Fibroblast of mammary gland (primary cell): ENCODE measurements at places on chromosomes 13 and 19.
A peak's percentile ranks its signal among the peaks of the same experiment; 100 is the strongest.

- DNase-seq, result no peak
Observed at GRCh38 chr13:21124852-21125251, 51.5 kb downstream of the SKA3 start.

- DNase-seq, result peak; percentile 86
Observed at GRCh38 chr13:101398920-101399319, 17.4 kb downstream of the NALCN start.

- peak; percentile 99 for DNase-seq
Observed at GRCh38 chr19:2944775-2945574, at the start of gene ZNF77. Gene ZNF77, minus strand, starts transcription at chr19:2944971. Its CDS starts 131 bp downstream, at chr19:2944840.

GRCh38 chr13:84479656-84480055 lies 597.4 kb upstream of the SLITRK1 start:
- peak; percentile 18 for DNase-seq

DNA sequence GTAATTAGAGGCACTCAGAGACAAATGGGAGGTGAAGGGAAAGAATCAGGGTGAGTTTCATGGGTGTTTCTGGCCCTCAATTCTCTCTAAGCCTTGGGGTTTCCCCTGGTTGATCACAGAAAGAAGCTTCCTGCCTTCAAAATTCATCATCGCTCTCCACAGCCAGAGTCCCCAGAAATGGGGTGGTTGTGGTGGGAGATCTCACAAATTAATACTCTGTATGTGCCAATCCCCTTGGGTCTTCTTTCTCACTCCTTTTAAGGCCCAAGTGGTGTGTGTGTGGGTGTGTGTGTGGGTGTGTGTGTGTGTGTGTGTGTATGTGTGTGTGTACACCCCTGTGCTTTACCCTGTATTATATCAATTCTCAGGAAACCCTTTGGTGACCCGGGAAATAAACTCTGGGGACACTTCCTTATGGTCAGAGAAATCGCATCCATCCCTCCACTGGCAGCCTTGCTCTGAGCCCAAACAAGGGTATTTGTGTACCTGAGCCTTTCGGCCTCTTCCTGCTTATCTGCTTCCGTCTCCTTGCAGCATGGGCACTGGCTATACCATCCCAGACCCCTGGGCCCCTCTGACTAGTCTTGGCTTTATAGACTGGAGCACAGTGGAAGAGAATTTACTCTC lies 2.8 kb upstream of the FCGBP start:
- DNase-seq, result no peak

DNA sequence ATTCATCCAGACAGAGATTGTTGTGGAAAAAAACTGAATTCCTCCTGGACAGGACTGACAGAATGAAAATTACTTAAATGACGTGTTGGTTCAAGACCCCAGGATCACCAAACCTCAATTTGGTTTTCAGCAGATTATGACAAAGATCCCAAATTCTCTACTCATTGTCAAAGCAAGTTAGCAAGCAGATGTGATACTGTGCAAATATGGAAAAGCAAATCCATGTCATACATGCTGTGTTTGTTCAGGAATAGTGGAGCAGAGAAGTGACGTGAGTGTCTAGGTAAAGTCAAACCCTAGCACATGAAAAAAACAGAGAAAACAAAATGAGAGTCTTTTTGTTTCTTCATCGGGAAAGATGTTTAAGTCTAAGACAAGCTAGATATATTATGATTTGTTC lies 169.2 kb upstream of the NBEA start:
- DNase-seq, result no peak

- peak; percentile 62 for DNase-seq
Observed at GRCh38 chr13:23851106-23851505, 38.1 kb downstream of the MIPEP start.

DNA sequence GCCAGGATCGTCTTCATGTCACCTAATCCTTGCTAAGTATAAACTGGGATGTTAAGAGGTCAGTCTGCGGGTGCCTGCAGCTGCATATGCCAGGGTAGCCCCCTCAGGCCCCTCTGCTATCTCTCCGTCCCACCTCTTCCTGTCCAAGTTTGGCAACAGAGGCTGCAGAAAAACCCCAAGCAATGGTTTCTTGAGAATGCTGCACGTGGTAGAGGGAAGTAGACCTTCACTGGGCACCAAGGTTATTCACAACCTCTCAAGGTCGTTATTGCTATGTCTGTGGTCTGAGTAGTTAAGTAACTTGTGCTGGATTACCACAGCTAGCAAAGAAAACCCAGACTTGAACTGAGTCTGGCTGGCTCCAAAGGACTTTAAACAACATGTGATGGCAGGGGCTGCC lies 77.9 kb upstream of the XPO4 start:
- no peak for DNase-seq

DNA sequence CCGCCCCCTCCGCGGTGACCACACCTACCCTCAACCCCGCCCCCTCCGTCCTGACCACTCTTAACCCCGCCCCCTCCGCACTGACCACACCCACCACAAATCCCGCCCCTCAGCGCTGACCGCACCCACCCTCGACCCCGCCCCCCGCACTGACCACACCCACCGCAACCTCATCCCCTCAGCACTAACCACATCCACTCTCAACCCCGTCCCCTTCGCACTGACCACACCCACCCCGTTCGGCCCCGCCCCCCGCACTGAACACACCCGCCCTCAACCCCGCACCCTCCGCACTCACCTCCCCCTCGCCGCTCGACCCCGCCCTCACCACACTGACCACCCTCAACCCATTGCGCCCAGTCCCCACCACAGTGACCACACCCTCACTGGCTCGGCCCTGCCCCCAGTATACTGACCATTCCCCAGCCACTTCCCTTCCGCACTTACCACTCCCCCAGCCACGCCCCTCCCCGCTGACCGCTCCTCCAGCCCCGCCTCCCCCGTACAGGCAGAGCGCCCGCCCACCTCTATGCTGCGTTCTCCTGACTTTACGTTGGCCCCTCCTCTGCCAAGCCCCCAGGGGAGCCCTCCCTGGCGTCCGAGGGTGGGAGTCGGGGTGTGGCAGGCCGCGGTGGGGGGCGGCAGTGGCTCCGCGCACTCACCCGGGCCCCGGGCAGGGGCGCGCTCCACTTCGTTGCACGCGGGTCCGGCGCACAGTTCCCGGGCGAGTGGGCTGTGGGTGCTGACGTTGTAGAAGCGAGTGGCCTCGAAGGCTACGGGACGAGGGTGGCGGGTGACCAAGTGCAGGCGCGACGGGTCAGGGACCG lies 8.4 kb downstream of the F2RL3 start:
- DNase-seq, result peak; percentile 92

- DNase-seq, result no peak
Observed at GRCh38 chr13:46526100-46526735, 26.8 kb upstream of the LRCH1 start.

- DNase-seq, result no peak
Observed at GRCh38 chr13:112144616-112145550, 77.9 kb downstream of the SOX1 start.

- DNase-seq, result peak; percentile 88
Observed at GRCh38 chr13:44719857-44720671, 143.9 kb upstream of the TSC22D1 start.

DNA sequence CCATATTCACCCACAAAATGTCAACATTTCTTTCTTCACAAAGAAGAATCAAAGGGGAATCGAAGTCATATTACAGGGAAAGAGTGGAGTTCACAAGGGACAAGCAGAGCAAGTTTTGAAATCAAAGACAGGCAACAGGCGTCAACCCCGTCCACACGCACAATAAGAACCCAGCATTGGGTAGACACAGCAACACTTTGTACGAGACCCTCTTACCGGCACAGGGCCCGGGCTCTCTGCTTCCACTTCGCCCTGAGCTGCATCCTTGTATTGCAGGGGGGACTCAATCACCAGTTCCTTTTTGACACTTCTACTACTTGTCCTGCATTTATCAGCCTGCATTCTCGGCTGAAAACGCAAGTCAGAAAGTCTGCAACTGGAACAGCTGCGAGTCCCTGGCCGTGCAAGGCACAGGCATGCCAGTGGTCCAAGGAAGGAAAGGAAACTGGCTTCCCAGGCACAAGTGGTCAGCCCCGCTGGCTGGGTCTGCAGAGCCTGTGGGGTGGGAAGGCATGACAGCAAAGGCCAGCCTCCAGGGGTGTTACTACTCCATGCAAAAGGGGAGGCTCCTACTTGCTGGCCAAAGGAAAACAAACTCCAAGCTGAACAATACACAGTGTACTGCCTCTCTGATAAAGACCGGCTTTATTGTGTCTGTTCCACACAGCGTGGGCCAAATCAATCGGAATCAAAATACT lies at the start of gene DOCK9:
Gene DOCK9, minus strand, starts transcription at position 497 of the 698 bp plus-strand sequence. Its CDS starts 155 bp downstream, at position 342.
- DNase-seq, result peak; percentile 66

GRCh38 chr13:59360108-59360507 lies 803.6 kb downstream of the DIAPH3 start:
- no peak for DNase-seq

DNA sequence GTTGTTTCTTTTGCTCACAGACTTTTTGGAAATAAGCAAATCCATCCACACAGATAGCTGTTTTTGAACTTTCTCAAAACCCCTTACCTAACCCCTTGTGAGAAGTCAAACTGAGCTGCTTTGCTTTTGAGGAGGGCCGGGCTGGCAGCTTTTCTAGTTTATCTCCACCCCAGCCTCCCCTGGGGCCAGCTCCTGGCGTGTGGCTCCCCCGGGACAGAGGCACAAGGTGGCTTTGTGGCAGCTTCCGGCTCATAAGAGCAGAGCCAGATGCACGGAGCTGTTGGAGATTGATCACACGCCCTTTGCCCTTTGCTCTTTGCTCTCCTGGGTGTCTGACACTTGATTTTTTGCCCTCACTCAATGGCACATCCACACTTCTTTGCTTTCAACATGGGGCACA lies 24.9 kb upstream of the RNF113B start:
- DNase-seq, result no peak

- no peak for DNase-seq
Observed at GRCh38 chr13:111668451-111668850, 348.0 kb downstream of the TEX29 start.

DNA sequence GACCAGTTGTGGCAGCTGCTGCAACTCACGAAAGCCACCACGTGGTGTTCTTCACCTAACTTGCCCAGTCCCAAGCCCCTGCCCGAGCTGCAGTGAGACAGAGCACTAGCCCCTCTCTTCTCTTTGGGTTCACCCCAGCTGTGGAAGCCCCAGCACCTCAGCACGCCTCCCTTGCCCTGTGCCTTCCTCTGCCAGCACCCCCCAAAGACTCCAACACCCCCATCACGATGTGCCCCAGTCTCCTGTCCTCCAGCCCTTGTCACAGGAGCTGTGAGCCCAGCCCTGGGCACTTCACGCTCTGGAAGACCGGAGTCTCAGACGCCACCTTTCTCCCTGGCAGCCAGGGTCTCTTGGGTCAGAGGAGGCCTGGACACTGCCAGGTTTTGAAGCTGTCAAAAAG lies 2.2 kb upstream of the ZNF135 start:
- no peak for DNase-seq

- no peak for DNase-seq
Observed at GRCh38 chr19:50569938-50570540, 1.8 kb upstream of the LRRC4B start.

GRCh38 chr19:5326986-5327623 lies 13.5 kb downstream of the PTPRS start:
- no peak for DNase-seq

DNA sequence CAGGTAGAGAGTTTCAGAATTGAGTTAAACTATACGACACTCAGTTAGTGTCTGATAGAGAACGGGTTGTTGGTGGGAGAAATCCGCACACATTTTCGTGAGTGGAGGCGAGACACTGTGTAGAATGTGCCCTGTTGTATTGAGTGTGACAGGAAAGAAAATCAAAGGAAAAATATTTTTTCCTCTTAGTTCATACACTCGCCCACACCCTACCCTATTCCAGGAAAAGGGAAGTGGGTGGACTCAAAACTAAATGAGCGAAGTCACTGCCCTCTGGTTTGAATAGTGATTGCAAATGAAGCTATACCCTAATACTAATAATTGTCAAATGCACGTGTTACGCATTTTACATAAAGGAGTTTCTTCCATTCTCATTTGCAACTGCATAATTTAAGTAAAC lies 2.0 kb downstream of the ZNF347 start:
- DNase-seq, result no peak

DNA sequence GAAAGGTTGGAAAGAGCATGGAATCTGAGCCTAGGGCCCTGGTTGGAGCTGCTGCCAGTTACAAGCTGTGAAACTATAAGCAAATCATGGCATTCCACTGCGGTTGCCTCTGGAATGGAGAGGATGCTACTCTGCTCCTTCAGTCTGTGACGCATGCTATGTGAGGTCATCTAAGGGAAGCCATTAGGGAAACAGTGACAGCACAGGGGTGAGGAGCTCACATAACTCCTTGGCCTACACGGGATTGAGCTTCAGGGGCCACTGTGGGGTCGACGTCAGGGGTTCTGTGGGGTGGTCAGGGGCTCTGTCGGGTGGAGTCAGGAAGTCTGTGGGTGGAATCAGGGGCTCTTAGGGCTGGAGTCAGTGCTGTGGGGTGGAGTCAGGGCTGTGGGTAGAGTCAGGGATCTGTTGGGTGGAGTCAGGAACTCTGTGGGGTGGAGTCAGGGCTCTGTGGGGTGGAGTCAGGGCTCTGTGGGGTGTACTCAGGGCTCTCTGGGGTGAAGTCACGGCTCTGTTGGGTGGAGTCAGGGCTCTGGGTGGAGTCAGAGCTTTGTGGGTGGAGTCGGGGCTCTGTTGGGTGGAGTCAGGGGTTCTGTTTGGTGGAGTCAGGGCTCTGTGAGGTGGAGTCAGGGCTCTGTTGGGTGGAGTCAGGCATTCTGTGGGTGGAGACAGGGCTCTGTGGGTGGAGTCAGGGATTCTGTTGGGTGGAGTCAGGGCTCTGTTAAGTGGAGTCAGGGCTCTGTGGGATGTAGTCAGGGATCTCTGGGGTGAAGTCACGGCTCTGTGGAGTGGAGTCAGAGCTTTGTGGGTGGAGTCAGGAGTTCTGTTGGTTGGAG lies 35.8 kb upstream of the MEDAG start:
- peak; percentile 100 for DNase-seq

- no peak for DNase-seq
Observed at GRCh38 chr19:35080613-35081170, 34.9 kb upstream of the FXYD3 start.

DNA sequence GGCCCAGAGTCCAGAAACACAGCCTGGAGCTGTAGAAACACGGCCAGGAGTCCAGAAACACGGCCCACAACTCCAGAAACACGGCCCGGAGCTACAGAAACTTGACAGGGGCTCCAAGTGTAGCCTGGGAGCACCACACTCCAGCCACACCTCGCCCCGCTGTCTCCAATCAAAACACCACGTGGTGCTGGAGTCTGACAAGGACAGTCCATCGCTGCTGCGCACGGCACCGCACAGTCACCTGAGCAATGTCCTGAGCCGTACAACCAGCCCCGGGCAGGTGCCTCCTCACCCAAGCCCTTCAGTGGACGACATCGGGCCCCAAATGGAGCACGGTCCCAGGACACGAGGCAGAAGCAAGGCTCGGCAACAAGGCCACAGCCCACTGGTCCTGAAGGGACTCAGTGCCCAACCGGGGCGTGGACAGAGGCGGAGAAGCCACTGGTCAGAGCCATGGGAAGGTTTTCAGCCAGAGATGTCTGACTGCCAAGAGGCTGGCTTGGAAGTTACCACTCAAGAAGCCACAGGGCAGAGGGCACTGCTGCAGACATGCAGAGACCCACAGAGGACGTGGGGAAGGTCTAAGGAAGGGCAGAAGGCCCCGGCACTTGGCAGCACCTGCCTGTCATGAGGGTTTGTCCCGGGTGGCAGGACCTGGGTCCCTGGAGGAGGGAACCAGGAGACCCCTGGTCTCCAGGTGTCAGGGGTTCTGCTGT lies 19.7 kb upstream of the PLPP2 start:
- DNase-seq, result no peak

- no peak for DNase-seq
Observed at GRCh38 chr13:53098455-53098854, 69.8 kb downstream of the OLFM4 start.

GRCh38 chr13:108859197-108860012 lies 230.0 kb downstream of the MYO16 start:
- DNase-seq, result peak; percentile 59

GRCh38 chr13:42048342-42048683 lies at the start of gene DGKH:
Gene DGKH, plus strand, starts transcription at chr13:42048648. Its CDS starts 126 bp downstream, at chr13:42048774.
- no peak for DNase-seq
